ENCODE measurements at places on chromosomes 1 and 21.

DNA sequence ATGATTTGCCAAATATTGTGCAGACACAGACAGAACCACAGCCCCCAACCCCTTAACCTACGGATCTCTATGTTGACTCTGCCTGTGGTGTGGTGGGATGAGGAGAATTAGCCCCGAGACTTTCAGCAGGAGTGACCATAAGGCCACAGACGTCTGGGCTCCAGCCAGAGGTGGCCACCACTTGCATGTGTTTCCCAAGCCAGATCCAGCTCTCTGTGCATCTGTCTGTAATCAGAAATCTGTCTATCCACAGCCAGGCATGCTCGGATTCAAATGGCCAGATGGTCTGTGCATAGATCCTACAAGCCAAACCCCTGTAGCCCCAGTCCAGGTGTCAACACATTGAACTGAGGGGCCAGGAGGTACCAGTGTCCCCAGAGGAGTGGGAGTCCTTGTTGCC, 140.6 kb downstream of the SYF2 start:
- no peak for DNase-seq

DNA sequence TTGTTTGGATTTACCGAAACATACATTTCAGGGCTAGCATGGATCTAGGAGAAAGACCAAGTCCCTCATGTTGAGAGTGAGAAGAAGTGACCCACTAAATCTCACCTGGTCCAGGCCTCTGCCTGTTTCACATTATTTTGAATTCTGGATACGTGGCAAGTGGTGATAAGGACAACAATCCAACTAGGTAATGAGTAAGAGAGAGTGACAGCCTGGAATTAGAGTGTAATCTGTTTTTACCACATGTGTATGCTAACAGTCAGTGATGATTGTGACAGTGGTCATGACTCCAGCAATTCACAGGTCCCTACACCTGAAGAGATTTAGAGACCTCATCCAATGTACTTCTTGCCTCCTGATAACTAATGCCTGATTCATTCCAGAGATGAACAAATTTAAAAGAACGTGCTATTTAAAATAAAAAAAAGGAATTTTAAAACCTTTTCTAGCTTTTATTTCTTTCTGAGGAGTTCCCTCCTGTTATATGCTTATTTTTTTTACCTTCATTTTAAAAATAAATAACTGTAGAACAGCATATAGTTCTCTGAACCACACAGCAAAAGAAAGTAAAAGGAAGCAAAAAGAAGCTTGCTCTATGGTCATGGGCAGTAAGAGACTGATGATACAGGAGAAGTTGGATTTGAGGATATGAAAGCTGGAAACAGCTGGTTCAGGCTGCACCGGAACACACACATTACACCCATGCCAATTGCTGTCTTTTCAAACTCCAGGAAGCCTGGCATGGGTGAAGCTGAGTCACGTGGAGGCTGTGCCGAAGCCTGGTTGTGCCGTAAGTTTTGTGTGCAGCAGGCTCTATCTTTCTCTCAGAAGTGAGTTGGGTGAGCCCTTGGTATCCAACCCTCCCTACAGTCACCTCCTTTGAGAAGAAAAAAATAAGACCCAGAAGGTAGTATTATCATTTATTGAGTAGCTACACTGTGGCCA, 14.7 kb downstream of the C1orf116 start:
- DNase-seq, result no peak

GRCh38 chr1:147541672-147542568, 619 bp downstream of the BCL9 start:
- peak; percentile 51 for DNase-seq

- DNase-seq, result no peak
Observed at GRCh38 chr1:58896246-58897183, 112.7 kb upstream of the JUN start.

DNA sequence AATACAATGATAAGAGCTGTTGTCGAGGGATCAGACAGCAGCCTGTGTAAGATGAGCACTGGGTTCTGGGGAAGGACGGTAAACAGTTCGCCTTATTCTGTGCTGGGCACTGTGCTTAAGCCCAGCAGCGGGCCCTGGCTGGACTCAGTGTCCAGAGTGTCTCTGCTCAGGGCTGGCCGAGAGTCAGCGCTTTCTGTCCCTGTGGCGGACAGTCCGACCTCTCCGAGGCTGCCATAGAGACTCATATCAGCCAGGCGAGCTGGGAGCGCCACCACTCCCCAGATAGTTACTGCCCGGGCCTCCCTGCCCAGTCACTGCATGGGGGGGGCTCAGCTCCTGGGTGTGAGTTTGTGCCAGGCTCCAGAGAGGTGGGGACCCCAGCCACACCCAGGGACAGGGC, 14.7 kb upstream of the NPHP4 start:
- DNase-seq, result no peak

DNA sequence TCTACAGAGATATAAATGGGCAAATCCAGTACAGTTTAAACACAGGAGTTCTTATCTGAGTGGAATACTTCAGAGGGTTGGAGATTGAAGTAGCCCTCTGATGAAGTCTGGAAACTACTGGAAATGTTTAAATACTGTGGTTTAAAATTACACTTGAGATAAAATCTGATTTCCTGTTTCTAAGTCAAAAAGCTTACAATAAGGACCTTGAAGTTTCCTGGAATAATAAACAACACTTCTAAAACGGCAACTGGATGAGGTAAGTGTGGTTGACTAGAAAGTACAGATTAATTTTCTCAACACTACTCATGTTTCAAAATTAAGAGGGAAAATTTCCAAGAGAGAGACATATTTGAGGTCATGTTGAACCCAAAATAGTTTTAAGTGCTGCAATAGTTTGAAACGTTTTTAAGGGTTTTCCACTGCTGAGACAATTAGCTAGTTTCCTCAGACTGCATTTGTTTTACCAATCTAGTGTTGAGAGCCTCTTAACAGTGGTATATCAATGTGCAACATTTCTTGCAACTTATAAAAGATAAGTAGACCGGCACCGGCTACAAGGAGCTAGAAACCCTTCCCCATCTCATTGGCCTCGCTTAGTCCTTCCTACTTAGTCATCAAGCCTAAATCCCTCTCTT, 27.4 kb downstream of the KCNA3 start:
- no peak for DNase-seq

- DNase-seq, result no peak
Observed at GRCh38 chr1:213884402-213884801, 103.4 kb upstream of the PROX1 start.

- DNase-seq, result no peak
Observed at GRCh38 chr21:34936883-34937563, 112.1 kb downstream of the RUNX1 start.

DNA sequence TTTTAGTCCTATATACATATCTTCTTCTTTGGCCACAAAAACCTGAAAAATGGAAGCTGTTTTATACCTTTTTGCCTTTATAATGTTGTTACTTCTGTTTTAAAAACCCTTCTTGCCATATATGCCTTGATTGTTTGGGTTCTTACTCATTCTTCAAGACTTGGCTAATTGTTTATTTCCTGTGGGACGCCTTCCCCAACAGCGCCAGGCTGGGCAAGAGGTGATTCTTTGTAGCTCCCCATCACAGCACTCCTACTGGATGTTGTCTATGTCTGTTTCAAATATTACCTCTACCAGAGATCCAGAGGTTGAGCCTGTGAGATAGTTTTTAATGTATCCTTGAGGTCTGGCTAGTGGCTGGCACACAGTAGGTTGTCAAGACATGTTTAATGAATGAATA, 73.2 kb upstream of the CYP2J2 start:
- DNase-seq, result no peak

DNA sequence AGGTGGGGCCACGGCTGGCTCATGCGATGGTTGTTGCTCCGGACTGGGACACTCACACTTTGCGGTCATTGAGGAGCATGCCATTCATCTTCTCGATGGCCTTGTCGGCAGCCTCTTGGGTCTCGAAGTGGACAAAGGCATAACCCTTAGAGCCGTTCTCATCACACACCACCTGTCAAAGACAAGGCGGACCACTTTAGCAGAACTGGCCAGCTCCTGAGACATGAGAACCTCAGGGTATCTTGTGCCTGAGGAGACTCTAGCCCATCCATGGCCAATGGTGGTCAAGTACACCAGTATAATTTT, 5.5 kb downstream of the PABPC4 start:
- no peak for DNase-seq

- DNase-seq, result peak; percentile 86
Observed at GRCh38 chr1:32773018-32773763, 44.0 kb downstream of the YARS1 start.

- no peak for DNase-seq
Observed at GRCh38 chr1:41648844-41649243, 164.4 kb upstream of the EDN2 start.

GRCh38 chr1:212111536-212111935, 76.0 kb downstream of the DTL start:
- no peak for DNase-seq

DNA sequence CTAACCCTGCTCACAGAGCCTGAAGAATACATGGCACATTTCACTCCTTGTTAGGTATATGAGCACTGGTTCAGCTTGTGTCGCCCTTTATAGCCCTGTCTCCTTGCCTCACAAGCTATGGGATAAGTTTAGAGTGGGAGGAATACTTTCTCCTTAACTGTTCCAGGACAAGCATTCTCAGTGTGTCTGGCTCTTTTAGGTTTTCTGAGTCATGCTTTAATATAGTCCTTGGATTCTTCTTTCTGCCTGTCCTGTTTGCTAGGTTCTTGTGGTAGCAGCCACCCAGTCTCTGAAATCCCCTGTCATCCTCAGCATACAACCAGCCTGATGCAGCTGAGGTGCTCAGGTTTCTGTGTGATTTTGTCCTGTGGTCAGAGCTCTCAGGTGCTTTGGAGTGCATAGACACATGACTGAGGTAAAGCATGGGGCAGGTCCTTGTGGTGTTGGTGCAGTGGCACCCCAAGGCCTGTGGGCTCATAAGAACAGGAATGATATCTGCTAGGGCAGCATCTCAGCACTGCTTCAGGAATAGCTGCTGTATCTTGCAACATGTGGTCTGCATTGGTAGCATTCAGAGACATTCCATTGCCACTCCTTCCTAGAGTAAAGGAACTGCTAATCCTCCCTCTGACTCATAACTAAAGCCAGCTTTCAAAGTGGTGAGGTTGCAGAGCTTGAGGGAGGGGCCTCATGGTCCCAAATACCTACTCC, 14.2 kb upstream of the CASQ2 start:
- peak; percentile 67 for DNase-seq

- no peak for DNase-seq
Observed at GRCh38 chr1:117267232-117267774, 56.6 kb upstream of the VTCN1 start.

DNA sequence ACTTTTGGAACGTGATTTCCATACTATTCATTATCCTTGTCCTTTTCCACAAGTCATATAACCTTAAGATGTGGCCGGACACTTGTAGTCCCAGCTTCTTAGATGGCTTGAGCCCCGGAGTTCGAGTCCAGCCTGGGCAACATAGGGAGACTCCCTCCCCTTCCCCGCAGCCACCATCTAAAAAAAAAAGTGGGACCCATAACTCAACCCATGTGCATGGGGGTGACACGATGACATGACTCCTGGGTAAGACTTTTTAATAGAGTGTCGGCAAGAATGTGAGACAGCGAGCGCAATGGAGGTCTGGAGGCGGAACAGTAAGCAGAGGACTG, 25.7 kb downstream of the MIA3 start:
- DNase-seq, result peak; percentile 15

DNA sequence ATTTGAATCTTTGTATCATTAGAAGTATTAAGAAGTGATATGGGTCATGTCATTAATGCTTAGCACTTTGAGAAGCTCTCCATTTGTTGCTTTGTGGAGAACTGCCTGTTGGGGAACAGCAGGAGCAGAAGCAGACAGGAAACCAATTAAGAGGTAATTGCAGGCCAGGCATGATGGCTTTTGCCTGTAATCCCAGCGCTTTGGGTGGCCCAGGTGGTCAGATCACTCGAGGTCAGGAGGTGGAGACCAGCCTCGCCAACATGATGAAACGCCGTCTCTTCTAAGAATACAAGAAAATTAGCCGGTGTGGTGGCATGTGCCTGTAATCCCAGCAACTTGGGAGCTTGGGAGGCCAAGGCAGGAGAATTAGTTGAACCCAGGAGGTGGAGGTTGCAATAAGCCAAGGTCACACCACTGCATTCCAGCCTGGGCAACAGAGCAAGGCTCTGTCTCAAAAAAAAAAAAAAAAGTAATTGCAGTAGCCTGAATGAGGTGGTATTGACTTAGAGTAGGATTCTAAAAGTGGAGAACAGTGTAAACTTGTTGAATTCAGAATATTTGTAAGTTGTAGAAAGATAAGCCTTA, 57.8 kb upstream of the FASLG start:
- DNase-seq, result no peak

DNA sequence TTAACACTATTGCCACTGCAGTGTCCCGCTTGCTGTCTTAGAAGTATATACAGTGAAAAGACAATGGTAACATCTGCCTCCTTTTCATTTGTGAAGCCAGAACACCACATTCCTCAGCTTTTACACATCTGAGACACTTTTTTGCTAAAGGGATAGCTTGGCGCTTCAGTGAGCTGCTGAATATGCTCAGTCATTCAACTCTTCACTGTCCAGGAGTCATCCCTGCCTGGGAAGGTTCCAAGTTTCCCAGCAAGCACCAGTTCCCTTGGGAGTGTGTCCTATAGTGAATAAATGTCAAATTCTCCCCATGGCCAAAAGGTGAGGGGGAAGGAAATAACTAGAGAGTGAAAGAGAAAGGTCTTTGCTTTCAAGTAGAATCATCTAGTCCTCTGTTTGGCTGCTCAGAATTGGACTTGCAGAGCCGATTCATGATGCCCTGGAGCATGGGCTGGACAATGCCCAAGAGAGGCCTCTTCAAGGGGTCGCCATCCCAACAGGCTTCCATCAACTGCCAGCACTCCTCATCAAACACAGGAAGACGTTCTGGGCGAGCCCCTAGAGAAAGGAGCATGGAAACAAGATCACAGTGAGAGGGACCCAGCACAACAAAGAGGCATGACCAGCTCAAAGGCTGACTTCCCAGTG, 25.5 kb upstream of the RBBP5 start:
- no peak for DNase-seq

- DNase-seq, result no peak
Observed at GRCh38 chr1:93958726-93959100, 49.5 kb upstream of the GCLM start.

- no peak for DNase-seq
Observed at GRCh38 chr1:191290441-191290840, 812.8 kb upstream of the BRINP3 start.

- DNase-seq, result peak; percentile 42
Observed at GRCh38 chr1:207925210-207925609, 14.3 kb upstream of the CD34 start.

DNA sequence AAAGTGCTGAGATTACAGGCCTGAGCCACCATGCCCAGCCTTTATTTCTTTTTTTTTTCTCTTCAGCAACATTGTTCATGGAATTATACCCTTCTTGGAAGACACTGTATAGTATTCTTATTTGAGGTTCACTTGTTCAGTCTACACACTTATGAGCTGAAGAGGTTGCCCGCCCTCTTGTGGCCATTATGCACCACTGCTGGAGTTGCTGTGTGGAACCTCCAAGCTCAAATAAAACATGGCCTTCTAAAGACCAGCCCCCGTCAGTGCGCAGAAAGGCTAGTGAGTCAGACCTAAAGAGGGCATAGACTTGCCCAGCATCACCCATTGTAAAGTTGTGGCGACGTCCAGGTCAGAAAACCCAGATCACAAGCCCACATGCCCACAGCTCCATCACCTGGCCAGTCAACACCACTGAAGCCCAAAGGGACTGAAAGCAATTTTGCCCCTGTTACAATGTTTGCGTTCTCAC, 20.4 kb downstream of the LURAP1 start:
- peak; percentile 88 for DNase-seq

GRCh38 chr1:1776672-1777582, 1.3 kb downstream of the NADK start:
- no peak for DNase-seq

- no peak for DNase-seq
Observed at GRCh38 chr1:109210058-109210457, 3.7 kb upstream of the SARS1 start.

GRCh38 chr1:27106561-27107323, 48.2 kb downstream of the SLC9A1 start:
- DNase-seq, result no peak

GRCh38 chr21:15000081-15000480, 64.7 kb downstream of the NRIP1 start:
- no peak for DNase-seq
